ENCODE measurements at places on chromosomes 16 and 17.

DNA sequence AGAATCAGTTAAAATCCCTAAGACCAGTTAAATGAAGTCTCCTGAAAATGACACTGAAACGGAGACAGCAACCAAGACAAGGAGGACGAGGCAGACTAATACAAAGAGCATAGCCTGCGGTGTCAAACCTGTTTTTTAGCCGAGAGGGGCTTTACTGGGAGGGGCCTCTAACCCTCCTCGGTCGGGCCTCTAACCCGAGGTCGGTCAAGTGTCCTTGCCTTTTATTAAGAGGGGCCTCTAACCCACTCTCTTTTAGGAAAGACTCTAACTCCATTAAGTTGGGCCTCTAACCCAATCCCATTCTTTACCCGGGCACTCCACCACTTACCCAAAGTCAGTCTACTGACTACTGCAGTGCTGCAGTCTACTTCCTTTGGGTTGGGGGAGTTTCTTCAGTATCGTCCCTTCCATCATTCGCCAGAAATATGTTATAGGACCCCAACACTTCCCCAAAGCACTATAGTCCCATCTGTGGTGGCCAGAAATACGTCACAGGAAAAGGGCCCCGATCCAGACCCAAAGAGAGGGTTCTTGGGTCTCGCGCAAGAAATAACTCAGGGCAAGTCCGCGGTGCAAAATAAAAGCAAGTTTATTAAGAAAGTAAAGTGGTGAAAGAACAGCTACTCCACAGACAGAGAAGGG, 39.2 kb upstream of the ARL4D start:
- DNase-seq, result no peak

DNA sequence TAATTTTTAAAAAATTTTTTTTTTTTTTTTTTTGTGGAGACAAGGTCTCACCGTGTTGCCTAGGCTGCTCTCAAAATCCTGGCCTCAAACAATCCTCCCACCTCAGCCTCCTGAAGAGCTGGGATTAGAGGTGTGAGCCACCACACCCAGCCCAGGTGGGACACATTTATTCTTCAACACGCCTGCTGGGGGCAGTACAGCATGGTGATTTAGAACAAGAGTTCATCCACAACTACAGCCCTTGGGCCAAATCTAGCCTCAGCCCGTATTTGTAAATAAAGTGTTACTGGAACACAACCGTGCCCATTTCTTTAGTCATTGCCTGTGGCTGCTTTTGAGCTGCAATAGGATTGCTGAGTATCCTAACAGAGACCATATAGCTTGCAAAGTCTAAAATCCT, 92.8 kb downstream of the KATNIP start:
- no peak for DNase-seq

- DNase-seq, result no peak
Measured at GRCh38 chr17:70797166-70797565, 627.8 kb downstream of the KCNJ2 start.

DNA sequence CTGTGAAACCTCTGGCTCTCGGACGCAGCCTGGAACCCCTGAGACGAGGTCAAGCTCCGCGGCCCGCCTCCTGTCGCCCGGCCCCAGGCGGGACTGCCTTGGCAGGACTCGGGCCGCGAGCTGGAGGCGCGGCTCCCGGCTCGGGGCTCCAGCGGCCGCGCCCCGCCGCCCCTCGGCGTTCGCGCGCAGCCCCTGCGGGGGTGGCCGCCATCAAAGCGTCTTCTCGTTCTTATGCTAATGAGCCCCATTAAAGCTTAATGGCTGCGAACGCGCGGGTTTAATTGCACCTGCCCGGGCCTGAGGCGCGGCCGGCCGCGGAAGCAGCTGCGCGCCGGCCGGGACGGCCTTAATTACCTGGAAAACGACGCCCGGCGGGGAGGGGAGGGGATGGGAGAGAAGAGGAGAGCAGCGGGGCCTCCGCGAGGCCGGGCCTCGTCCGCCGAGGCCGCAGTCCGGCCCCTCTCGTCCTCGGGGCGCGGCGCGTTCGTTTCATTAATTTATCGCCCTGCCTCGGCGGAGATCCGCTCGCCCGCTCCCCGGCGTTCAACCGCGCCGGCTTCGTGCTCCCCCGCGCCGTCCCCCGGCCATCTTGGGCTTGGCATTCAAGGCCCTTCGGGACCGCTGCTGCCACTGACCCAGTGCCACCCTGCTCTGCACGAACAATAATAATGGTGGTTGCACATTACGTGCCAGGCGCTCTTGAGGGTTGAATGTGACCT, 19.2 kb downstream of the RAI1 start:
- no peak for DNase-seq

GRCh38 chr16:81123092-81123852, 27.1 kb upstream of the GCSH start:
- no peak for DNase-seq

DNA sequence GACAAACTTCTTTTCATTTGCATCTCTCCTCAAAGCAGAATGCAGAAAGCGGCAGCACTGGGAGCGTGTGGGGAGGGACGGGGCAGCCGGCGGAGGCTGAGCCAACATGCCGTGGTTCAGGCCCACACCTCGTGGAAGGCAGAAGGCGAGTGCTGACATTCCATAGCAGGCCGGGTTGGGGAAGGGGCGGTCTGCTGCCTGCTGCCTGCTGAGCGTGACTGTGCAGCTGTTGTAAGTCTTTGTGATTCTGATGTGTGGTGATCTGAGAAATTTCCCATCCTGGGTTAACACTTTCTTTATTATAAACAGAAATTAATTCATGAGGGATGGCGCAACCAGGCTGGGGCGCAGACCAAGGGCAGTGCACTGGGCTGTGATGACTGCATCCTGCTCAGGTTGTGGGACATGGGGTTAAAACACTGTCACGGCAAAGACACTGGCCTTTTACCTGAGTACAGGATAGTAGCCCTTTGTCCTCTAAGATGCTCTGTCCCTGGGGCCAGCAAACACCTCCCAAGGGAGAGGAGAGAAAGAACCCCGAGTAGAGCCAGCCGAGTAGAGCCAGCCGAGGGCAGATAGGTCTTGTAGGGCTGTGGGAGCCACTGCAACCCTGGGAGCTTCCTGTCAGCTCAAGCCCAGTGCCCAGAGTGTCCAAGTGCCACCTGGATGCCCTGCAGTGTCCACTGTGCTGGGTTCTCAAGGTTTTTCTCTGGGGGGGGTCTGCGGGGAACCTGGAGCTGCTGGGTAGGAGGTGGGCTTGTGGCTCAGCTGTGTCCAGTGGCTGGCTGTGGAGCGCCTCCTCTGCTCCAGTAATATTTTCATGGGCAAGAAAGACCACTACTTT, 8.8 kb upstream of the DNASE1 start:
- peak; percentile 8 for DNase-seq

DNA sequence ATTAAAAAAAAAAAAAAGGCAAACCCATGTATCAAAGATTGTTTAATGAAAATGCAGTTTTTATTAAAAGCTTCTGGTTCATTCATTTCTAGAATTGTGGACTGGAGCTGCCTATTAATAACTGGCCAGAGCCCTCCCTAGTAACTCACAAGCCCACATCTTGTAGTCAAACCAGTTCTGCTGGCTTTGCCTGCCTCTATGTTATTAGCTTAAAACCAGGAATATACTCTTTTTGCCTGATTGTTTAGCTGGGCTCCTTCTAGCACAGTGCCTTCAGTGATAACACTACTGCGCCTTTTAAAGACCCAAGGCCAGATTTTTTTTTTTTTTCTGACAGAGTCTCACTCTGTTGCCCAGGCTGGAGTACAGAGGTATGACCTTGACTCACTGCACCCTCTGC, 26.0 kb downstream of the TAC4 start:
- DNase-seq, result no peak

DNA sequence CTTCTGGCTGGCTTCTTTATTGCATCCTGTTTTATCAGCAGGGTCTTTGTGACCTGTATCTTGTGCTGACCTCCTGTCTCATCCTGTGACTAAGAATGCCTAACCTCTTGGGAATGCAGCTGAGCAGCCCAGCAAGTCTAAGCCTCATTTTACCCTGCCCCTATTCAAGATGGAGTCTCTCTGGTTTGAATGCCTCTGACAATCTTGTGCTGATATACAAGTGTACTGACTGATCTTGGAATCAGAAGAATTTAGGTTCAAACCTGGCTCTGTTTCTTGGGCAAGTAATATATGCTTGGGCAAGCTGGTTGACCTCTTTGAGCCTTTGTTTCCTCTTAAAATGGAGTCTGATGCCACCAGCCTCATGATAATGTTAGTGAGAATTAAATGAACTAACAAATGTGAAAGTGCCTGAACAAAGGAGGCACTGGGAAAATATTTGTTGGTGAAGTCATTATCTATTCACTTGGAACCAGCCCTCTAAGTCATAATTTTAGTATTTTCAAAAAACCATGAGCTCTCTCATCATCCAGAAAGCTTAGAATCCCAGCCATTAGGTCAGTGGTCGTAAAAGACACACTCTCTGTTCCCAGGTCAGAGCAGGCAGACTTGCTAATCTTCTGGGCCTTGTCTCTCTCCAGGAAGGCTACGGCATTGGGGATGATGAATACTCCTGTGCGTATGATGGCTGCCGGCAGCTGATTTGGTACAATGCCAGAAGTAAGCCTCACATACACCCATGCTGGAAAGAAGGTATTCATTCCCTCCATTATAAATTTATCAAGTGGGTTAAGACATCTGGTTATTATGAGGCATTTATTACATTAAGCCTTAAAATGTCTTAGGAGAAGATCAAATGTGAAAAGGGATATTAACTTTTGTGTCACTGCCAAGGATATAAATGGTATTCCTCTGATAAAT, 18.1 kb upstream of the ARL2BP start:
- DNase-seq, result no peak

GRCh38 chr16:27803775-27804549, 254.0 kb downstream of the KATNIP start:
- DNase-seq, result no peak

GRCh38 chr16:13643412-13643811, 276.5 kb upstream of the ERCC4 start:
- no peak for DNase-seq

- DNase-seq, result no peak
Measured at GRCh38 chr17:73215447-73215846, 22.6 kb downstream of the COG1 start.

DNA sequence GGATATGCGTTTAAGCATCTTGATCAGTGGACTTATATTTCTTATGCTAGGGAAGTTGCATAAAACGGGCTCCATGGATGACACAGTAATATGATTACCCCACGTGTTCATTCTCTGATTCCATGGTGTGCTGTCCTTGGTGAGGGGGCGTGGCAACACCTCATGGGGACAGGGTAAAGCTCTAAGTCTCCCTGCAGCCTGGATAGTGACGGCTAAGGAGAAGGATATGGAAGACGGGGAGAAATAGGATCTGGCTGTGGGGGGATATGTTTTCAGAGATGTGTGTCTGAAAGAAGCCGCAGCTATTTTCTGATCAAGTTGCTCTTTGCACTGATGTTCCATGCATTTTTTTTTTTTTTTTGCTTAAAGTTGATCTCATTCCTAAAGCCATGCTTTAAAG, 84.3 kb downstream of the MARCHF10 start:
- no peak for DNase-seq

- DNase-seq, result no peak
Measured at GRCh38 chr17:5264893-5265292, 17.2 kb upstream of the RABEP1 start.

DNA sequence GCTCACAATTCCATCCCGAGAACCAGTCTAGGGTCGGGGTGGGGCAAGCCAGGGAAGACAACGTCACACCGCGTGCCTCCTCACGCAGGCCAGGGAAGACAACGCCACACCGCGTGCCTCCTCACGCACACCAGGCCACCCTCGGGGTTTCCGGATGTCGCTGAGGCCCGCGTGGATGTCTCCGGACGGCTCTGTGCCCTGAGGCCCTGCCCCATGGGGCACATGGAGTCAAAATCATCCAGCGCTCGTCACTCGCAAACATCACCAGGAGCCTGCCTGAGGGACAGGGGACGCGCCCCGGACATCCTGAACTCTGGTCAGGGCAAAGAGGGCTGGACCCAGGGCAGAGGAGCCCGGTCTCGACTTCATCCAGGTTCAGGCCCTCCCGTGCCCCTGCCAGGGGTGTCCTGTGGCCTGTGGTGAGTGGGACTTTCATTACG, 3.7 kb downstream of the TMEM204 start:
- no peak for DNase-seq

DNA sequence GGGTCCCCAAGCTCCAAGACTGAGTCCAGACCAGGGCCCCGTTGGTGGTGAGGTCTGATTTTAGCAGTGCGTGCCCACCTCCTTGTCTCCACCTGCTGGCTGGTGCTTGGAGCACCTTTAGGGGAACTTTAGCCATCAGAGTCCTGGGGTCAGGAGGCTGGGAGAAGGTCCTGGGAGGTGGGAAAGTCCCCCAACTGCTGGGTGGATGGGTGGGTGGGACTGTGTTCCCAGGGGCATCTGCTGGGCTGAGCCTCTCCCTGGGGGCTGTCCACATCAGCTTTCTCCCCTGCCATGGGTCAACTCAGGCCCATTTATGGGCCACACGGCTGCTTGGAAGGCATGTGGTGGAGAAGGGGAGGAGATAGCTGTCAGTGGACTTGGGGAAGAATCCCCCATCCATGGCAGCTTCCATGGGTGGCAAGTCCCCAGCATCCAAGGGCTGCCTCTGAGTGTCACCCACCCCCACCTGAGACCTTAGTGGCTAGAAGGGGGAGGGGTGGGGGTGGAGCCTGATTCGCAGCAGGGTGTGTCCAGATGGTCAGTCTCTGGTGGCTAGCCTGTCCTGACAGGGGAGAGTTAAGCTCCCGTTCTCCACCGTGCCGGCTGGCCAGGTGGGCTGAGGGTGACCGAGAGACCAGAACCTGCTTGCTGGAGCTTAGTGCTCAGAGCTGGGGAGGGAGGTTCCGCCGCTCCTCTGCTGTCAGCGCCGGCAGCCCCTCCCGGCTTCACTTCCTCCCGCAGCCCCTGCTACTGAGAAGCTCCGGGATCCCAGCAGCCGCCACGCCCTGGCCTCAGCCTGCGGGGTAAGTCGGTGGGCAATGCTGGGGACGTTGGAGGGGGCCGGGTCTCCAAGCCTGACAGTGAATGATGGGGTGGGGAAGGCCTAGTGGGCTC, at the start of gene TRPV2:
Gene TRPV2 (plus strand): TSS at position 541 of the 894 bp plus-strand sequence. CDS start 2,098 bp downstream, outside the sequence.
- DNase-seq, result peak; percentile 55

DNA sequence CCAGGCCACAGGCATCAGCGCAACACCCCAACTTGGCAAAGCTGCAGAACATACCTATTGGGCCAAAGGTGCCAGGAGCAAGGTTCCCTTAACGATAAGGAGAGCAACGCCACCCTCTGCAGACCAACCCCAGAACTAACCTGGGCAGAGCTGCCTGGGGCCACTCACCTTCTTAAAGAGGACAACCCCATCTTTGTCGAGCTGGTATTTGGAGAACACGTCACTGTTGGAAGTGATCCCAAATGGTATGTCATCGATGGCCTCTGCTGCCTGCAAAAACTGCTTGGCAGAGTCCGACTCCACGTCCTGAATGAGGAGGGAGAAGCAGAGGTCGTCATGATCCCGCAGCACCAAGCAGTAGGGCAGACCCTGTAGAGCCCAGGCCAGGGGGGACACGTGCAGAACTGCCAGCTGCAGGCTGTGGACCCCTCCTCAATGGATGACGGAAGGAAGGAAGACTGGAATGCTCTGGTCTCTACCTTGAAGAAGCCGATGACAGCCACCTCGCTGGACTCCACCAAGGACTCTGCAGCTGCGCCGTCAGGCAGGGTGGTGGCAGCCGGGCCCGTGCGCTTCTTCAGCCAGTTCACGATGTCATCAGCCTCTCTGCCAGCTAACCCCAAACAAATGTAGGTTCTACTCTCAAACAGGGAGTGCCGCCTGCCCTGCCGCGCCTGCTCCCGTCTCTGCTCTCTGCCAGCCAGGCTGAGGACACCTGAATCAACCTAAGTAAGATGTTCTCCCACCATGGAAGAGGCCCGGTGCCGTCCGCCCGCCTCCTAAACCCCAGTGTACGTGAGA, 5.2 kb downstream of the P4HB start:
- no peak for DNase-seq
